ENCODE measurements at places on chromosomes 7 and 10.

GRCh38 chr10:75195035-75195763, 15.4 kb upstream of the VDAC2 start:
- DNase-seq, result no peak

GRCh38 chr7:13851736-13852135, 137.7 kb downstream of the ETV1 start:
- peak; percentile 42 for DNase-seq

- DNase-seq, result no peak
These were observed 90.6 kb upstream of the OIT3 start for GRCh38 chr10:72802763-72803505.

- no peak for DNase-seq
These were observed 10.7 kb downstream of the HBP1 start for GRCh38 chr7:107179326-107180164.

- no peak for DNase-seq
These were observed 3.0 kb upstream of the PANK1 start for GRCh38 chr10:89648074-89648473.

- DNase-seq, result no peak
These were observed 428.8 kb downstream of the SH2D4B start for GRCh38 chr10:80966326-80966986.

- peak; percentile 10 for DNase-seq
These were observed 121.5 kb upstream of the ZMIZ1 start for GRCh38 chr10:78947226-78947625.

GRCh38 chr10:72043016-72043834, 45.1 kb downstream of the SPOCK2 start:
- DNase-seq, result no peak

GRCh38 chr7:36984041-36984521, 259.8 kb upstream of the AOAH start:
- DNase-seq, result no peak

DNA sequence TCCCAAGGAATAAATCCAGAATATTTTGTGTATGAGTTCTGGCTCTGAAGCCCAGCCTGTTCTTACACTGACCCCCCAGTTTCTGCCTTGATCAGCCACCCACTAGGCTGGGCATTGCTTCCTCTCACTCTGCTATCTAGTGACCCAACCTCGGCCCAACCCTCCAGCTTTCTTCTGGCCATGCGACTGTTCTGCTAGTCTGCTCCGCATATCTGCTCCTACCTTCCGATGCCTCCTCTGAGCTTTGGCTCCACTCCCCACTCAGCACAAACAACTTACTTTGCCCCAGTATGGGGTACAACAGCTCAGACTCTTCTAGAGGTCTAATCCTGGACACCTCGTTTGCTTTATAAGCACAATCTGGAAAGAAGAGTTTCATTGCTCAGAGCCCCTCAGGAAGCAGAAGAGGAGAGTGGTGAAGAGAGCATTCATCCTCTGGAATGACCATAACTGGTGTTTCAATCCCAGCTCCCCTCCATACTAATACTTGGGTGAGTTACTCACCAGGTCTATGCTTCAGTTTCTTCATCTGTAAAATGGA, 99.6 kb downstream of the NPSR1 start:
- no peak for DNase-seq

GRCh38 chr10:50432211-50433009, 181.1 kb upstream of the ASAH2 start:
- no peak for DNase-seq

DNA sequence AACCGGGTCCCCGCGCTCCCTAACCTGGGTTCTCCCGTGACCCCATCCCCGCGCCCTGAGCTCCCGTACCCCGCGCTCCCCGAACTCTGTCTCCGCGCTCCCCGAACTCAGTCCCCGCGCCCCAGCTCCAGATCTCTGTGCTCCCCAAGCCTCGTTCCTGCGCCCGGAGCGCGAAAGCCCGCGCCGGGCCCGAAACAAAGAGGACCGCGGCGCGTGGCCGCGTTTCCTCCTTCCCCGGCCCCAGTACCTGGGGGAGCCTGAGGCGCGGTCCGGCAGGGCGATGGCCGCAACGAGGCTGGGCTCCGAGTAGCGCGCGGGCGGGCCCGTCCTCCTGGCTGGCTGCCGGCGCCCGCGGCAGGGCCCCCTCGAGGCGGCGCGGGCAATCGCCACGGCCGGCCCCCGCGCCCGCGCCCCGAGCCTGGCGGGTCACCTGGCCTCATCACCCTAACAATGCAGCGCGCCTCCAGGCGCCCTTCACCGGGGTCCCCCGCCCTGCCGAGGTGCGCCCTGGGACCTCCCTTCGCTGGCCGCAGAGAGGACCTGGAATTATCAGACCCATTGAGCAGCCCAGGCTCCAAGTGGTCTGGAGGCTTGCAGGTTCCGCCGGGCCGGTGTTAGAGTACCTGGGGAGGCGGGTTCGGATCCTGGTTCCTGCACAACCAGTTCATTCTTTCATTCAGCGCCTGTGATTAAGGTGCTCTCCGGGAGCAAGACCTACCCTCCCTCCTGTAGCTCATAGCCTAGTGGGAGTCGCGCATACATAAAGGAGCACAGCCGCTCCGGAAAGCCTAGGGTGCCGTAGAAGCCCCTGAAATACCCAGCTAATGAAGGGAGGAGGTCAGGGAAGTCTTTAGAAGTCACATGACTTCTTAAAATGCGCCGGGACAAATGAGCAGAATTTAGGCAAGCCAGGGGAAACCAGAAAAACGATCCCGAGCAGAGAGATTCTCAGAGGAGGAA, at the start of gene TNS3:
TNS3 (minus strand) TSS at position 308 of the 960 bp plus-strand sequence. CDS start 142,475 bp downstream, outside the sequence.
- peak; percentile 42 for DNase-seq

Measured in NCI-H2081 (cell line).